NCI-H226 (cell line): ENCODE measurements at places on chromosomes 1 and 21.

- DNase-seq, result no peak
Observed at GRCh38 chr1:211975152-211975941, 60.0 kb downstream of the INTS7 start.

GRCh38 chr1:116287341-116288200 lies 85.5 kb upstream of the ATP1A1 start:
- DNase-seq, result no peak

DNA sequence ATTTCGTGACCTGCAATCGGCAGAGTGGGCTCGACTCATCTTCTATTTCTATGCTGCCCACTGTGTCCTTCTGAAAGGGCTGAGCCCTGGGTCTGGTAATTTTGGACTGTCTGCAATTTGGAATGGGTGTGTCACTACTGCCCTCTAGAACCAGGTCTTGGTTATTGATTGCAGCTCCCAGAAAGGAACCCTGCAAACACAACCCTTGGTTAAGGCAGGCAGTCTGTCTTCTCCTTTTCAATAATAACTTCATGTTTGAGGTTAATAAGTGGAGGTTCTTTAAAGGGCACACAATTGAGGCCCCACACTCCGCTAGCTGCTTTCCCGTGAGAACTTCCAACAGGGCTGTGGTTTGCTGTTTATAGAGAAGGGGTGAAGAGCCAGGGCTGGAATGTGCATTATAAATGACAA lies 79.9 kb upstream of the LYST start:
- no peak for DNase-seq

DNA sequence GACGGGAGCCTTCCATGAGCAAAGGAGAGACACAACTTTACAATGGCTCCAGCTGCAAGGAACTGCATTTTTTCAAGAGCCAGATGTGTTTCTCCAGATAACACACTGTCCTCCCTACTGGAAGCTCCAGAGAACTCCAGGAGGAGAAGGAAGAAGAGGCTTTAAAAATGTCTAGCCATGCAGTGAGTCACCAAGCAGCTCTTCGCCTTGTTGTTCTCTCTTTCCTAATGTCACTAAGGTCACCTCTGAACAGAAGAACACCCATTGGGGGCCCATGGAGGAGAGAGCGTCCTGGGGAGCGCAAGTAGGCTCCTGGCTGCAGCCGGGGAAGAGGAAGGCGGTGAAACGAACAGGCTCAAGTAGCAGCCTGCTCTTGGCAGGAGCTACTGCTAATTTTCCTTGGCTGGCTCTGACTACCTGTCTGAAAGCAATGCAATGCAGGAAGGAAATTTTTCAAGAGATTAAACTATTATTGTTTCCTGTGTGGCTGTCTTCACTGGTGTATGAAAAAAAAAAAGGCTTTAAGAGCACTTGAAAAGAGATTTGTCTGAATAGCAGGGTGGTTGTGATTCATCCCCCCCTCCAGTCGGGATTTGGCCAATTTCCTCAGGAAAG lies 321.9 kb downstream of the SETD4 start:
- peak; percentile 33 for DNase-seq

DNA sequence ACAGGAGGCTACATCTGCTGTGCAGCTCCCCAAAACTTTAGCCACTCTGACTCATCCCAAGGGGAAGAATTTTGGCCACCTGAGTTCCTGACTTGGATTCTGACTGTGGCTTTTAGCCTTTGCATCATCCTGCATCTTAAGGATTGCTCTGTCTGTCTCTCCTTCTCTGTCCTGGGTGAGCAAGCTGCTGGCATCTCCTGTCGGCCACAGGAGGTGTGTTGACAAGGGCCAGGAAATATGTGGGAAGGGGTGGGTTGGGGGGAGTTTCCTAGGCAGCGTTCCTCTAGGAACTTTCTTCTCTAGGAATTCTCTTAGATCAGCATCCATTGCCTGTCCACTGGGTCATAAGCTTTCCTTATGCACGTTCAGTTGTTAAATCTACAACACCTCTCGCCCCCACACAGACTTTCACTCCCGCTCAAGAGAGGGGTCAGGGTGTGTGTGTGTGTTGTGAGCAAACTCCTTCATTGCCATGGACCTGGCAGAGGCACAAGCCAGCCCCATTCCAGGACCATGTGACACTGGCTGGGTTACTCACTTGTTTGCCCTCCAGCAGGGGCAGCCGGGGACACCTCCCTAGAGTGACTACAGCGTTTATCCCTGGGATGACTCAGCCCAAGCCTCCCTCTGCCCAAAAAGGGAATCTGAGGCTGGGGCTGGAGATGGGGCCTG lies 145.0 kb upstream of the DUSP10 start:
- peak; percentile 1 for DNase-seq

GRCh38 chr1:53037159-53037558 lies 24.9 kb upstream of the PODN start:
- no peak for DNase-seq

DNA sequence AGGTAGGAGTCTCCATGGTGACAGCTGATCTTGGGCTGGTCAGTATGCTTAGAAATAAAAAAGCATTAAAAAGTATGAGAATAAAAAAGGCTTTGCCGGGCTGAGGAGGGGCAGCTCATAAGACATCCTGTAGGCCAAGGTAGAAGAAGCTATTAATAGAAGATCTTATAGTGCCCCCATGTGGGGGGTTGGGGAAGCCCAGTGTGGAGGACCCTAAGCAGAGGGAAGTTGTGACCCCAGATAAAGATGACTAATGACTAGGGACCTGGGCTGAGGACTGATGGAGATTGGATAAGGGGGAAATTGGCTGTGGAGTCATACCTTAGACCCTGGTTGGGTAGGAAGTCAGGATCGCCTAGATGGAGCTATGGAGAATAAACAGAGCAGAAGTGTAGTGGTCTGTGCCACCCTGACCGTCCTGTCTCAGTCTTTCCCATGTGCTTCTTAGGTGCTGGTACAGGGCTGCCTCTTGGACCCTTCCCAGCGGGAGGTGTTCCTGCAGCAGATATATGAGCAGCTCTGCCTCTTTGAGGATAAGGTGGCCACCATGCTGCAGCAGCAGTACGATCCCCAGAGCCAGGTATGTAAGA lies 25.0 kb downstream of the SZT2 start:
- no peak for DNase-seq

- DNase-seq, result peak; percentile 70
Observed at GRCh38 chr21:35051287-35051818, 2.3 kb upstream of the RUNX1 start.

DNA sequence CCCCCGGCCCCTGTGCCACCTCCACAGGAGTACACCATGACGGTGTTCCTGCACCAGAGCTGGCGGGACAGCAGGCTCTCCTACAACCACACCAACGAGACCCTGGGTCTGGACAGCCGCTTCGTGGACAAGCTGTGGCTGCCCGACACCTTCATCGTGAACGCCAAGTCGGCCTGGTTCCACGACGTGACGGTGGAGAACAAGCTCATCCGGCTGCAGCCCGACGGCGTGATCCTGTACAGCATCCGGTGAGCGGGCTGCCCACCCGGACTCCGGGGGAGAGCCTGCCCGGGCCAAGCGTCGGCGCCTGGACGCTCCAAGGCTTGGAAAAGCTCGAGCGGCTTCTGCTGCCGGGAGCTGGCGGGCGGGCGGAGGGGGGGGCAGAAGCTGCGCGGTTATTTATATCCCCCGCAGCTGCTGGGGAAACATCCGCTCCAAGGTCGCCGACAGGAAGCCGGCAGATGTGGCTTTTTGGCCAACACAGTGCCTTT lies 6.4 kb downstream of the GABRD start:
- no peak for DNase-seq

- DNase-seq, result no peak
Observed at GRCh38 chr21:46216132-46216747, 12.3 kb downstream of the LSS start.

DNA sequence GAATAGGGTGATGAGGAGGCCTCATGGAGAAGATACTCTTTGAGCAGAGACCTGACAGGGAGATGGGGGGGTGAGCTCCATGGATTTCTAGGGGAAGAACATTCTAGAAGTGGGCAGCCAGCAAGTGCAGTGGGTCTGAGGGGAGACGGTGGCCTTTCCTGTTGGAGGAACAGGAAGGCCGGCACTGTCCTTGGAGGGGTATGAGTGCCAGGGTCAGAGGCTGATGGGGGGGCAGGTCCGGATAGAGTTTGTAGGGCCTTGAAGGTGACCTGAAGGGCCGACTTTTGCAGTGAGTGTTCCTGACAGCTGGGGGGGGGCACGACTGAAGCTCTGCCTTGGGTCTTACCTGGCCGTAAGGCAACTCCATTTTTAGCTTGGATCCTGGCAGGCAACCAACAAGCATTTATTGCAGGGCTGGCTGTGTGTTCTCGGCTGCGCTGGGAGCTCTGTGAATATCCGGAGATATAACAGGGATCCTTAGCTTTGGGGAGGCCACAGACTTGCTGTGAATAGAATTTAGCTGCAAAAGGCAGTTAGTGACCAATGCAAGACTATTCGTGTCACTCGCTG lies 130.6 kb downstream of the MRPS6 start:
- DNase-seq, result no peak

DNA sequence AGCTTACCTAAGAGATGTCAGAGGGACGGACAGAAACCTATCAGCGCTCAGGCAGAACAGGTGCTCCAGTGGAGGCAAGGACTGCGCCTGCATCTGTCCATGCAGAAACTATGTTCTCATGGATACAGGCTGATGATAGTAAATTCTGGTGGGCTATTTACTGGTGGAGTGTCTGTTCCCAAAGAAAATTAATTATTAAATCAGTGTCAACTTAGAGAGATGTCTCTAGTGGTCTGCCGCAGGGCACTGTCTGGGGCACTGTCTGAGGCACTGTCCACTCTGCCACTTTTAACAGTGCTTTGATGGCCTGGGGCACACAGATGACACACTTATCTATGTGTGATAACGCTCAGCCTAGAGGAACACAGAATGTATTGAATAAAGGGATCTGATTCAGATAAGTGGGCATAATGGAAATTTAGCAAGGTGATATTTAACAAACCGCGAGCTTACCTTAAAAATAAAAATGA lies 148.1 kb downstream of the RGS7 start:
- no peak for DNase-seq

- no peak for DNase-seq
Observed at GRCh38 chr21:38249696-38250278, 7.0 kb upstream of the KCNJ15 start.

DNA sequence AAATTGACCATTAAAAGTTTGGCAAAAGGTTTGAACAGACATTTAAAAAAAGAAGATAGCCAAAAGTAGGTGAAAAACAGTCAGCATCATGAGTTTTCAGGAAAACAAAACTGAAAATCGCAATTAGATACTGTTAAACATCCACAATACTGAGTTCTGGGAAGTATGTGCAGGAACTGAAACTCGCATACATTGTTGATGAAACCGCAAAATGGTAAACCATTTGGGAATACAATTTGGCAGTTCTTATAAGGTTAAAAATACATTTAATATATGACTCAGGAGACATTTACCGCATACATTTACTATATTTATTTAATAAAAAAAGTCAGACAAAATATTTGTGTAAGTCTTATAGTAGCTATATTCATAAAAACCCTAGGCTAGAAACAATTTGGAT lies 393.2 kb downstream of the COL11A1 start:
- DNase-seq, result no peak

DNA sequence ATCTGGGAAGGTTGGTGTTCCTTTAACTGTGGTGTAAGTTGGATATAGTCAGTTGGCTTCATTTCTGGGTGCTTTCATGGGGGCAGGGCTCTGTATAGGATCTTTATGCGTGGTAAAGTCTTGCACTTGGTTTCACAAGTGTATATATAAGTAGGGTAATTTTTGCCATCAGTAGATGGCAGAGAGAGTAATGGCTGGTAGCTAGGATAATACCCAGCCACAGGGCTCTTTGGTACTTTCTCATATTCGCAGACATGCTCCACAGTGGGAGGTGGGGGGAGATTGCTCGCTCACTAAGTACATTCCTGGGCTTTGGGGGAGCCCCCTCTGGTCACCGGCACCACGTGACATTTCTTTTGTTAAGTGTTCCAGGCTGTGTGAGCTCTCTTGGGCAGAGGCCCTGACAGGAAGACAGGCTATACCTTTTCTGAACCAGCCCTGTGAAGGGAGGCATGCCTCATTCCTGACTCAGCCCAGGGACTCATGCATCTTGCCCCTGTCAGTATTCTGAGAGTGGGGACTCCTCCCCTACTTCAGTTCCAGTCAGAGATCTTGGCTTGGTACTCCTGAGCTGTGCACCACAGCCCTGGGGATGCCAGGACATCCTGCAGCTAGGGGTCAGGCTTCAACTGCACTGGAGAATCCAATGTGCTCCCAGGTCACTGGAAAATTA lies 37.6 kb downstream of the FCRL2 start:
- no peak for DNase-seq
